ENCODE measurements at places on chromosomes 13 and 19. TPM values are rescaled to one million over a fixed set of nuclear protein-coding genes. Genes with fewer than 3 reads are reported as not detected.

DNA sequence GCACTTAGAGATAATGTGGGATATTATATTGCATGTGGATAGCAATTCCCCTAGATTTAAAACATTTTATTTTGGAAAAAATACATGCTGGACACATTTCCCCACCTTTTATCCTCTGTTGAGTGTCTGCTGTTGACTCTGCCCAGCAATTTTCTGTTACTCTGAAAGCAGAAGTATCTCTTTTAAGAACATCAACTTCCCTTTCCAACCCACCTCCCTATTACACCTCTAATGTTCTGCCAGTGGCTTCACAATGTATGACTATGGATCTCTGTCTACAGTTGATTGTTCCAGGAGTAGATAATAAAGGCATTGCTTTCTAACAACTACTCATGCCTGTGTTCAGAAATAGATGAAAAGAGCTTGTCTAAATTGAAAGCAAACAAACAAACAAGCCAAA lies 754.8 kb upstream of the SLITRK6 start:
- no peak for DNase-seq
- no peak overlapping the region for H3K4me3 ChIP-seq
- no peaks in the 10 kb centered on the region for H3K36me3 ChIP-seq
- H3K4me1 ChIP-seq: peaks cover 5% of the 10 kb centered on the region

GRCh38 chr13:51844862-51845573 lies at the start of gene TMEM272:
TMEM272 (minus strand) TSS chr13:51845177; CDS start chr13:51838530, 6,647 bp downstream.
- DNase-seq: peak; percentile 85
- H3K4me1 ChIP-seq: peaks cover 12% of the 10 kb centered on the region
- no peak within 1 kb of the TSS for H3K27ac ChIP-seq
- no peaks in the 10 kb centered on the region for H3K27me3 ChIP-seq
- H3K36me3 ChIP-seq: no peaks in the 10 kb centered on the region
- H3K4me3 ChIP-seq: peak within 1 kb of the TSS; percentile 58

- peaks cover 3% of the 10 kb centered on the region for H3K4me1 ChIP-seq
- H3K36me3 ChIP-seq: no peaks in the 10 kb centered on the region
- no peak overlapping the region for H3K27ac ChIP-seq
- no peak overlapping the region for H3K4me3 ChIP-seq
Measured at GRCh38 chr19:48539503-48540096, 12.4 kb upstream of the SULT2B1 start.

DNA sequence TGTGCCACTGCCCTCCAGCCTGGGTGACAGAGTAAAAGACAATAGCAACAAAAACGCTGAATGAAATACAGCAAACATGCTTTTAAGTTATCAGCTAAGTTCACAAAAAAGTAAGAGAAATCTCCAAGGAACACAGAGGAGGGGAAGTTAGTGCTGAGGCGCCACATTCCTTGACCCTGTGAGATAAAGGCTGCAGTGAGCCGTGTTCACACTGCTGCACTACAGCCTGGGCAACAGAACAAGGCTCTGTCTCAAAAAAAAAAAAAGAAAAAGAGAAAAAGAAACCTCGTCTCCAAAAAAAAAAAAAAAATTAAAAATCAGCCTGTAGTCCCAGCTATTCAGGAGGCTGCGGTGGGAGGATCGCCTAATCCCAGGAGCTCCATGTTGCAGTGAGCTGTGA lies 16.3 kb upstream of the DOCK6 start:
- H3K27me3 ChIP-seq: peaks cover 2% of the 10 kb centered on the region
- peaks cover 14% of the 10 kb centered on the region for H3K4me1 ChIP-seq
- no peak for DNase-seq
- no peaks in the 10 kb centered on the region for H3K36me3 ChIP-seq
- peak overlapping the region; percentile 70 for H3K27ac ChIP-seq

DNA sequence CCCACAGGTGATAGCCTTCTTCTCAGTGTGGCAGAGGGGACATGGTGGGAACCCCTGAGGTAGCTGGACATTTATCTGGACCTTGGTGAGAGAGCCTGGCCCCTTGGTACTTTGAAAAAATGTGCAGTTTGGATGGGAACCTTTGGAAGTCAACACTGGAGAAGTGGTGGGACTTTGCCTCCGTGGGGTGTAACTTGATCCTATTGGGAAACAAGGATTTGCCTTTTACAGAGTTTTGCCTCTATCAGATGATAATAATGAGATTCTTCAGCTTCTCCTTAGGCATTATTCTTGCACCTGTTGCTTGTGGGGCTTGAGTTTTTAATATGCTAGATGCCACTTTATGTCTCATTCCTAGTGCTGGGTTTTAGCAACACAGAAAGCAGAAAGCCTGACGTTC lies 99.0 kb downstream of the ERCC5 start:
- no peak overlapping the region for H3K4me3 ChIP-seq
- H3K4me1 ChIP-seq: no peaks in the 10 kb centered on the region
- no peak overlapping the region for H3K27ac ChIP-seq
- H3K36me3 ChIP-seq: no peaks in the 10 kb centered on the region
- no peak for DNase-seq

DNA sequence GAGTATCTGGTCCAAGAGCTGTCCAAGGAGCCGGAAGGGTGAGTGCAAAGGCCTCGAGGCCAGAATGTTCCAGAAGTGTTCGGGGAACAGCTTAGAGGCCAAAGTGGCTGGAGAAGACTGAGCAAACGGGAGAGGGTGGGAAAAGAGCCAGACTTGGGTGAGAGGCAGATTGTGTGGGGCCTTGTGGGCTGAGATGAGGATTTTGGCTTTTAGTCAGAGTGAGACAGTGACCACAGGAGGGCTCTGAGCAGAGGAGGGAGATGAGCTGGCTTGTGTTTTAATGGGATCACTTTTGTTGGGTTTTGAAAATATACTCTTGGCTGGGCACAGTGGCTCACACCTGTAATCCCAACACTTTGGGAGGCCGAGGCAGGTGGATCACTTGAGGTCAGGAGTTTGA lies 5.6 kb downstream of the NANOS2 start:
- no peak overlapping the region for H3K27ac ChIP-seq
- peaks cover 10% of the 10 kb centered on the region for H3K4me1 ChIP-seq
- H3K27me3 ChIP-seq: peaks cover 4% of the 10 kb centered on the region
- DNase-seq: no peak

DNA sequence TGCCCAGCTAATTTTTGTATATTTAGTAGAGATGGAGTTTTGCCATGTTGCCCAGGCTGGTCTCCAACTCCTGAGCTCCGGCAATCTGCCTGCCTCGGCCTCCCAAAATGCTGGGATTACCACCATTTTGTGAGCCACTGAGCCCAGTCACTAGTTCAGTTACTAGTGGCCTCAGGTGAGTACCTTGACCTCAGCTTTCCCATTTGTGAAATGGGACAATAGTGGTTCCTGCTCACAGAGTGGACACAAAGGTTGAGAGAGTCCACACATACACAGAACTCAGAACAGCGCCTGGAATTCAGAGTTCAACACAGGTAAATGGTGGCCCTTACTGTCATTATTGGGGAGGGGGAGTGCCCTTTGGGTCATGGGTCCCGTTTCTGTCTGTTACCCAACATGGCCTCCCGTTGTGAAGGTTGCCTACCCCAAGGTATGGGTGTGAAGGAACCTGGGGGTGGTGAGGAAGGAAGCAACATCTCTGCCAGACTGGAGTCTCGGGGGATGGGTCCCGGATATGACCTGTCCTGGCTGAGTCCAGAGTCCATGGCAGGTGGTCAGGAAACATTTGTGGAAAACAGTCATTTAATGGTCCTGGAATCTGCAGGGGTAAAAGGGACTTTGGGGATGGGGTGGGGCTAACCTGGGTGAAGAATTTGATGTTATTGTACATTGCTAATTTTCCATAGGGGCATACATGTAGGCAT lies 11.7 kb upstream of the IRGC start:
- no peak overlapping the region for H3K27ac ChIP-seq
- no peak for DNase-seq
- H3K36me3 ChIP-seq: no peaks in the 10 kb centered on the region
- H3K4me1 ChIP-seq: peaks cover 8% of the 10 kb centered on the region
- no peak overlapping the region for H3K4me3 ChIP-seq

Gene ICAM4
- 0.36 TPM for total RNA-seq

Gene RFPL4A
- total RNA-seq: not detected

Gene GJB6
- 0.23 TPM for total RNA-seq
